ENCODE measurements at places on chromosomes 4 and X.

DNA sequence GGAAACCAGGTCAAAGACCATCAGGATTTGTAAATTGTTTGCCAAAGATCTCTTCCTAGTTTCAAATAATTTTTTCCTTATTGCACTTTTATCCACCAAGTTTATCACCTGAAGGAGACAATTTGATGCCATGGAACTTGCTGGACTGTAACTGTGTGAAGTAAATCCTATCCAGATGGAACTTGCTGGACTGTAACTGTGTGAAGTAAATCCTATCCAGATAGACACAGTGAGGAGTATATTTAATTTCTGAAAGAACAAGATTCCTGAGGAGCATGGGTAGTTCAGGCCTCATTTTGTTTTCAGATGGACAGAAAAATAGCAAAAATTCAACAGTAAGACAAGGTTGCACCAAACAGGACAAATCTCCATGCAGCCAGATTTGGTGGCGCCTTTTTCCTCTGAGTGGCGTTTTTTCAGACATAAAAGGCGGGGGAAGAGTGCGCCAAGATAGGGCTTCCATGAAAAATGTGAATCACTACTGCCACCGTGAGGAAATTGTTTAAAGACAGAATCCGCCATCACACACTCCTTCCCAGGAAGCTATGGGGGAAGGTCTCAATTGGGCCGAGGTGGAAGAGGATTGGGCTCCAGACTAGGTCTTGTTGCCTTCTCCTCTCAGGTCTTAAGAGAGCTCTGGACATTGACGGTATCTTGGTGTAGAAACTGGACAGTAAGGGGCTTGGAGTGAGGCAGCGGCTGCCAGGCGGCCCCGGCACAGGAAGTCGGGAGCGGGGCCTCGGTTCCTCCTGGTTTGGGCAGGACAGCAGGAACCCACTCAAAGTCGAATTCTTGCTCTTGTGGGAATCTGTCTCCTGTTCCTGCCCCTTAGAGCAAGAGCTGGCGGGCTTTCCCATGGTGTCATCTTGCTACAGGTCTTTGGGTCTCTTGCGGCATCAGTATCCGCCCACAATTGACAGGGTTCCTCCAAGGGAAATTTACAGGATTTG is 234.7 kb downstream of the OR13H1 start:
- no peak for DNase-seq

DNA sequence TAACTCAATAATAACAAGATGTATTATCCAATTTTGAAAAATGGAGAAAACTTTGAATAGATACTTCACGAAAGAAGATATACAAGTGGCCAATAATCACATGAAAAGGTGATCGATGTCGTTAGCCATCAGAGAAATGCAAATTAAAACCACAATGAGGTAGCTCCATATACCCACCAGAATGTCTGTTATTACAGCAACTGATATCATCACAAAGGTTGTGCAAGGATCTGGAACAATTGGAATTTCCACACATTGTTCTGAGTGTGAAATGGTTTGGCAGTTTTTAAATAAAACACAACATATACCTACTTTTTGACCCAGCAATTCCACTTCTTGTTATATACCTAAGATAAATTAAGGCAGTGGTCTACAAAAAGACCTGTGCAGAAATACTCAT is 71.7 kb downstream of the IRS4 start:
- DNase-seq, result no peak

DNA sequence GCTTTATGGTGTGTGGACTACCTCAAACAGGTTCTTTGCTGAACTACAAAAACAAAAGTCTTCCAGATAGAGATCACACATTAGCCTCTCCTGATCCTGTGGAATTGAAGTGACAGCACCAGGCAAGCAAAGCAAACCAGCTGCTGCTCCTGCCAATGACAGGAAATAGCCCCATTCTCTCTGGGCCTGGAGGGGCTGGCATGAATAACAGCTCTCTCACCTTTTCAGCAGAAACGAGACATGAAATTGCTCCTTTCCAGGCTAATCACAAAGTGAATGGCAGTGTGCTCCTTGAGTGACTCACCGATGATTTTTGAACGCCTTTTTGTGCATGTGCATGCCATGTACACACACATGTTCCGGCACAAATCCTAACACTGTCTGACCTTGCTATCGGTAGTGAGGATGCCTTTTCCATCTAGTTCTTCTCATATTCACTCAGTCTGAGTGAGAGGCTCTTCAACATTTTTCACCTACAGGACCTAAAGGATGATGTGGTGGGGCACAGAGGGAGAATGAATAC is 24.4 kb downstream of the MFAP3L start:
- DNase-seq, result no peak

DNA sequence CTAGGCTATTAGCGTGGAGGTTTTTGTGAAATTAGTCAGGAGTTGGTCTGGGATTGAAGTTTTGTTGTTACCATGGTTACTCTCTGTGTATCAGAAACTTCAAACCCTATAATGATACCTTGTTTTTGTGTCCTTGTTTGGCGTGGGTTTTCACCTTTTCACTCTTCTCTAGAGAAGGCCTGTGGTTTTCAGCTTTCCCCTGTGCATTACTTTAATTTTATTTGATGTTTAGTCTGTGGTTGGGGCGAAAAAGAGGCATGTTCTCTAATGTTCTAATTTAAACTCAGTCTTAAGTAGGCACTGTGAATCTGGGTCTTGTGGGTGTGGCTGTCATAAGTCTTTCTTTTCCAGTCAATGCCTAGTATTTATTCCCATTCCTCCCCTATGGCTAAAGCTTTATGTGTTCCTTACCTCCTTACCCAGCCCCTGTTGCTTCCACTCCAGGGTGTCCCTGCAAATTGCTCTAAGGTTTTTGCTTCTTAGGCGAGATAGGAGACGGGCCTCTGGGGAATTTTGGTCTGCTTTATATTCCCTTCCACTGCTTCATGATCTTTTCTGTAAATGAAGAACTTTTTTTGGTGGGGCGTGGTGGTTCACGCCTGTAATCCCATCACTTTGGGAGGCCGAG is 326.3 kb upstream of the ZCCHC13 start:
- DNase-seq, result no peak

- no peak for DNase-seq
Measured at GRCh38 chrX:139877710-139878414, 55.0 kb downstream of the ATP11C start.

GRCh38 chr4:38368613-38369012 is 295.4 kb upstream of the KLF3 start:
- DNase-seq, result no peak

DNA sequence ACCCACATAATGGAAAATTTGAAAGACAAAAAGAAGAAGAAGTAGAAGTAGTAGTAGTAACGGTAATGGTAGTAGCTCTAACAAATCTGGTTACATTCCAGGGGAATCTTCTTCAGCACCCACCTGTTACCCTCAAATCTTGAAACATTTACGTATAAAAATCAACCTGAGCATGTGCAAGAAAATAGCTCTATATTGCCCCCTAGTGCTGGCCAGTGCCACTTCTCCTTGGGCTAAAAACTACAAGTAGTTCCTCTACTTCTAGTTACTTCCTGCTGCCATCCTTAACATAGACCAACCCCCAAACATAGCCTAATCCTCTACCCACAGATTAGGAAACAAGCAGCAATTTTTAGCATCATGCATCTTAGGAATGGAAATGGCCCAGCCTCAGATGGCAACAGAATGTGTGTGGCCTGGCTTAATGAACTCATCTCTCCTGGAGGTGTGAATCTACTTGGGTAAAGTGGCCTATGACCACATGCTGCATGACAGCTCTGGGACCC is 3.1 kb downstream of the PDGFC start:
- DNase-seq, result no peak

GRCh38 chrX:132877954-132878536 is 80.4 kb downstream of the HS6ST2 start:
- DNase-seq, result no peak

DNA sequence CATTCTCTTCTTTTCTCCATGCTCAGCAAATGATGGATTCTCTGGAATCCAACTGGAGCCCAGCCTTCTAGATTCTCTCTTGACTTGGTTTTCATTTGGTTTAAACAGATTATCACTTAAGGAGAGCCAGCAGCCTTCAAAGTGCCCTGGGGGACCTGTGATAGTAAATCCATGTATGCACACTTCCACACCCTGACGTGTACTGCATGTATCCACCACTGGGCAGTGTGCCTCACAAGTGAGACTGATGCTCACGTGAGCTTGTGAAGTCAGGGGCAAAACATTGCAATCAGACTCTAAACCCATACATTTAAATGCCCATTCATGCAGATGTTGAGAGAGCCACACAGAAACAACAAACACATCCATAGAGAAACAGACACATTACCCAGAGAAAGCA is 28.0 kb upstream of the SETD7 start:
- no peak for DNase-seq

- no peak for DNase-seq
Measured at GRCh38 chr4:54073271-54073880, 9.0 kb upstream of the CHIC2 start.

DNA sequence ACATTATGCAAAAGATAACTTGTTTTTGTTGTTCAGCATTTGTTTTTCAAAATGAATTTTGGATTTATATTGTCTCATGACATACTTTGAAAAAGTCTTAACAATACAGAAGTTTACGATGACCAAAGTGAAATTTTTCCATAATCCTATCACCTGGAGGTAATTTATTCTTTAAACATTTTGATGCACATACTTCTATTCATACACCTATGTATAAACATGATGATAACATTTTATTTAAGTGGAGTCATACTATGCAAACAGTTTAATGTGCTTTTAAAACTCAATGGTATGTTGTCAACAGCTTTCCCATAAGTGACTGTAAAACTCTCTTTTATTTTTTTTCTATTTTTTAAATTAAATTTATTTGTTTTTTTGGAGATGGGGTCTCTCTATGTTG is 65.0 kb downstream of the STAG2 start:
- DNase-seq, result no peak

GRCh38 chr4:87050596-87050995 is 115.8 kb downstream of the AFF1 start:
- DNase-seq, result no peak

DNA sequence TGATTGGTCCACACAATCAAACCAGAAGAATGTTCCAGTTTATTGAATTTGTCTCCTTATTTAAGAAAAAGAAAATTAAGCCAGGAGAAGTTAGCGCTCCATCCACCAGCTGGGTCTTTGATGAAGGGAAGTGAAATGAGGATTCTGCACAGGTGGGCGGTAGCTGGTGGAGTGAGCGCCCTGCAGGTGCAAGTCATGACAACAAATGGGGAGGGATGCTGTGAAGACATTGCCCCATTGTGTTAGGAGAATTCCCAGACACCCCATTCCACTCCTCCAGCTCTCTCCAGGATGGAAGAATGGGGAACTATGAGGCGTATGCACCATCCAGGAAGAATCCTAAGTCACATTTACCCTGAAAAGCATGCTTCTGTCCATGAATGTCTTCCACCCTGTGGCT is 22.9 kb downstream of the PLRG1 start:
- DNase-seq, result no peak

DNA sequence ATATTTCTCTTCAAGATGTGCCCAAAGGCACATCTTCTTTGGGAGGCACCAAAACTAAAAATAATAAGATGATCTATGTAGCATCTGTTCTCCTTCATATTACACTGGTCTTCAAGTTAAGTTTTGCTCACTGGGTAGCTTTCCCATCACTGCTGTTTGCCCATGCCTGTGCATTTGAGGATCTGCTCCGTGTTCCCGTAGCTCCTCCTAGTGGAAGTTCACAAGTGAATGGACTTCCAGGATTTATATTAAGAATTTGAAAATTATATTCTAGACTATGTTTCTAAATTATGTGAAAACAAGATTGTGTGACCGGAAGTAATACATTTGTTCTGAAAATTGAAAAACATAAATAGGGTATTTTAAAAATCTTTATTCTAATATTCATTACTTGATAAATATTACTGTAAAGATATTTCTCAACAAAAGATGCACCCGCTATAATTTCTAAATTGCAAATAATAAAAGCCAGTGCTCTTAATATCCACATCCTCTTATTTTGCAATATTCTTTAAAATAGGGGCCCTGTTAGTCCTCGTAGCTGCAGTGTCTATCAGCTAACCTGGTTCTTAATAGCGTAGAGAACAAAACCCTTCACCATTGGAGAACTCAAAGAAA is 147.7 kb downstream of the RBM46 start:
- DNase-seq, result no peak

DNA sequence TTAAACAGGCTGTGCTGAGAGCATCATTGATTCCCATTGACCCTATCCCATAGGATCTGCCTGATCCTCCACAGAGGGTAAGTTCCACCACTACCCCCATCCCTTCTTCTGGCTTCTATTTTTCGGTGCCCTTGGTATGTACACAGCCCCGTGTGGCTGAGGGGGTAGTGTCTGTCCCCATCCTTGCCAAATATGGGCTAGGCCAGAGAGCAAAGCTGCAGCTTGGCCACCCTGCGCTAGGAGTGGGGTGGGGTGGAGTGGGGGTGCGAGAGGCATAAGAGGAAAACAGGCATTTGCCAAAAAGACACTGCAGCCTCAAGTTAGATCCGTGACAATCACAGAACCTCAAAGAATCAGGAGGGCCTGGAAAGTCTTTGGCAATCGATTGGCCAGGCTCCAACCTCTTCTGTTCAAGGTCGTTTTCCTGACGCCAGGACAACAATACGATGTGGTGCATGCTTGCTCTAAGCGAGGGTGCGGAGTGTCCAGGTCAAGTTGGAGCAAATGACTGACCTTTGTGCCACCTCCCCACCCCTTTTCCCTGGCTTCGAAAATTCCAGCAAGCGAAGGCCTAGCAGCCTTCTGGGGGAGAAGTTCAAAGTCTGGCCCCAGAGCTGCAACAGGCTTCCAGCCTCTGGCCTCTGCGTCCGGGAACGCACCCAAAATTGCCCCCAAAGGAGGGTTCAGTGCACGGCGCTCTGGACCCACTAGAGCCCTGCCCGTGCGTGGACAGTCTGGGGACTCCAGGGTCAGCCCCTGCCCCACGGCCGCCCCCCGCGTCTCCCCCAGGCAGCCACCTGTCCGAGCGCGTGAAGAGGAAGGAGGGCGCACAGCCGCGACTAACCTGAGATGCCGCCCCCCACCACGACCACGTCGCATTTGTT is 598 bp downstream of the MAOB start:
- DNase-seq, result no peak

GRCh38 chrX:39907964-39908661 is 189.6 kb downstream of the BCOR start:
- DNase-seq, result no peak

GRCh38 chr4:145882604-145883003 is 56.0 kb downstream of the ZNF827 start:
- DNase-seq, result no peak

- DNase-seq, result no peak
Measured at GRCh38 chrX:68717196-68717595, 69.7 kb downstream of the STARD8 start.

GRCh38 chr4:184699941-184700340 is 34.0 kb downstream of the CENPU start:
- no peak for DNase-seq

- DNase-seq, result no peak
Measured at GRCh38 chrX:72304877-72305276, 837 bp downstream of the CITED1 start.

Measured in cortex of kidney (tissue), 1 donor.